ENCODE measurements at places on chromosomes 11 and 22.

DNA sequence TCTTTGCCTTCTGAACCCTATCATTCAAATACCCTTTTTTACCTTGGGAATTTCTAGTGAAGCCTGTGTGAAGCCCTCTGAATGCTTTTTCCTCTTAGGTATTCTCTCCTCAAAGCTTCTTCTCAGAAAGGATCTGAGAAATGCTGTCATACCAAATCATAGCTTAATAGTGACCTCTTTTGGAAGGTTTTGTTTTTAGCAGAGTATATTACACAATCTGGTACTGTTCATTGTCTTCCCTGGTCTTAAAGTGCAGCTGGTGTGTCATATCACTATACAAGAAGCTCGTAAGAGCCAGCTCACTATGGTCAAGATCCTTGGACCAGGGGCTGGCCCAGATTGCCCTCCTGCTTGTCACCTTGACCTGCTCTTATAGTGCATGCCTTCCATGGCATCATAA, 204.4 kb upstream of the ANO5 start:
- peak; percentile 7 for DNase-seq

DNA sequence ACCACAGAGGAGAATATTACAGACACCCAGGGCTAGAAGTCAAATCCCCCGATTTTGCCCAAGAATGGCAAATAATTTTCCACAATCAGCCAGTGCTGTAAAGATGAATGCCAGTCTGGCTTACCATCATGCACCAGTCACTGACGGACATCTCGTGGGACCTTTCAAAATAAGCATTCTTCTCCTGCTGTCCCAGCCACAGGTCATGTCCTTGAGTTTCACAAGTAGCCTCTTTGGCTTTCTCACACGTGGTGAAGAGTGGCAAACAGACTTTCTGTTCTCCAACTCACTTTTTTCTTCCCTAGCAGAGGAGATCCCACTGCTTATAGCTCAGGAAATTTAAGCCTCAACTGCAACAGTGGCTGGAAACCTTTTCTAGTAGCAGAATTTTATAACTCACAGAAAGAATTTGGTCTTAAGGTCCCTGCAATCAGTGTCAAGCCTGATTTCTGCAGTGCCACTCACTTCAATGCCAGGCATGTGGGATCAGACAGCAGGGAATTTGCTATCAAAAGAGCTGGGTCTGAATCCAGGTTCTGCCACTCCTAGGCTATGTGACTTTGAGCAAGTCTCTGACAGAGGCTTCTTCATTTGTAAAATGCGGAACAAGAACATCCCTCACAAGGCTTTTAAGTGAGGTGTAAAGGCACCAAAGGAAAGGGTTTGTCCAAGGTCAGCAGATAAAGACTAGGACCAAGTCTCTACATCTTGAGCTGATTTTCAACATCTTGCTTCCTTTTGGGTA, 3.6 kb downstream of the PIK3IP1 start:
- DNase-seq = no peak

DNA sequence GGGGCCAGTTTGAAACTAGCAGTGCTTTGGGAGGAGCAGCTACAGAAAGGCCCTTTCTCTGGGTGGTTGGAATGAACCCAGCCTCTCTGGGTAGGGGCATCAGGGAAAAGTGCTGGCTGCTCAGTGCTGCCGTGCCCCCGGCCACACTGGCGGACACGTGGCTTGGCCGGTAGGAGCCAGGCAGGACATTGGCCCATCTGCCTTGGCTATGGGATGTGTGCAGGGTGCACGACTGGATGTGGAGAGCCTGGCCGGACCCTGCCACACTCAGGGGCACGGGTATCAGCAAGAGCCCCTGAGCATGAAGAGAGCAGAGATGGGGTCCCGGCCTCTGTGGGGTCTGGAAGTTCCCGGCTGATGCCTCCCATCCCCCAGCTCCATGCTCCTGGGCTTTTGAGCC, 46.6 kb downstream of the TPCN2 start:
- no peak for DNase-seq

DNA sequence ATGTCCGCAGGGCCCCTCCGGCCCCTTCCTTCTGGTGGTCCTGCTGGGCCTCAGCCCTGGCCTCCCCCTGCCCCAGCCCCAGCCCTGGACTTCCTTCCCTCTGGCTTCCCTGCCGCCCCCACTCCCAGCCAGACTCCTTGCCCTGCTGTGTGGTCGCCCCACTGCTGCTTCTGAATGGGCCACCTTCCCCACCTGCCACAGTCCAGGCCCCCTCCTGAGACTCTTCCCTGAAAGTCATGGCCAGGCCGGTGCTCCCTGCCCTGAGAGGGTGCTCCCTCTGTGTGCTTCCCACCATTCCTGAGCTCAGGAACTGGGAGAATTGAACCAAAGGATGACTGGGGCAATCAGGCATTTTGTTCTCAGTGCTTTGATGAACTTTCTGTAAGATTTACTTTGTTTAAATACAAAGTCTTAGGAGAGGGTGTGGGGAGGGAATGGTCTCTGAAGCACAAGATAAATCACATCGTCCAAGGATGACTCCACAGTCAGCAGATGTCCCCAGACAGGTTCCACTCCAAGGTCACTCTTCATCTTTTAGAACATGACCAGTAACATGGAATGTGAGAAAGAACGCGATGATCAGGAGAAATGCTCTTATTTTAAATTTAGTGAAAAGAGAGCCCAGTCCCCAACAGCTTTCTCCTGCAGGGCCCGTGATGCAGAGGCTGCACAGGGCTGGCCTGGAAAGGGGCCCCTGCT, 774 bp downstream of the APOBEC3D start:
- no peak for DNase-seq

DNA sequence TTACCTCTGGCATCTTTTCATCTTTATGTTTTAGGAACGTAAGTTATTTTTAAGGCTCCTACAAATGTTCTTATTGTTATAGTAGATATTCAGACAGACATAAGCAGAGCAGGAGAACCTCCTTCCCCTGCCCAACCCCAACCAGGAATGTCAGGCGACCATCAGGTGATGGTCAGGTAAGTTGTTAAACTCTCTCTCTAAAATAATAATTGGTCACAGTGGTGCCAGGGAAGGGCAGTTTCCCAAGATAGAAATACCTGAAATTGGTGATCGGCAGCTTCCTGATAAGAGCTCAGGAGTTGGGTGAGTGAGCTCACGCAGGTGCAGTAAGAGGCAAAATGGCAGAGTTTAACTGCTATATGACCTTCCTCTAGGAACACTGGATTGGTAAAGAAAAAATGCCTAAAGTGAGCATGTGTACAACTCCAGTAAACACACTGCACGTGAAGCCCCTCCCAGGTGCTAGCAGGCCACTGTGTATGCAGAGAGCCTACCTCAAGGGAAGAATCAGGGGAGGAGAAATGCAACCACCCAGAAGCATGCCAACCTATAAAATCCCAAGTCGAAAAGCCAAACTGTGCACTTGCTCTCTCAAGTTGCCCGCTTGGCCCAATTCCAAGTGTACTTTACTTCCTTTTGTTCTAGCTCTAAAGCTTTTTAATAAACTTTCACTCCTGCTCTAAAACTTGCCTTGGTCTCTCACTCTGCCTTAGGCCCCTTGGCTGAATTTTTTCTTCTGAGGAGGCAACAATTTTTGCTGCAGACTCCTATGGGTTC, 273.9 kb downstream of the SBF2 start:
- DNase-seq = no peak

- no peak for DNase-seq
Measured at GRCh38 chr11:1847926-1848639, 4.8 kb upstream of the LSP1 start.

GRCh38 chr11:68214173-68215086, 1.3 kb upstream of the KMT5B start:
- DNase-seq = peak; percentile 25

DNA sequence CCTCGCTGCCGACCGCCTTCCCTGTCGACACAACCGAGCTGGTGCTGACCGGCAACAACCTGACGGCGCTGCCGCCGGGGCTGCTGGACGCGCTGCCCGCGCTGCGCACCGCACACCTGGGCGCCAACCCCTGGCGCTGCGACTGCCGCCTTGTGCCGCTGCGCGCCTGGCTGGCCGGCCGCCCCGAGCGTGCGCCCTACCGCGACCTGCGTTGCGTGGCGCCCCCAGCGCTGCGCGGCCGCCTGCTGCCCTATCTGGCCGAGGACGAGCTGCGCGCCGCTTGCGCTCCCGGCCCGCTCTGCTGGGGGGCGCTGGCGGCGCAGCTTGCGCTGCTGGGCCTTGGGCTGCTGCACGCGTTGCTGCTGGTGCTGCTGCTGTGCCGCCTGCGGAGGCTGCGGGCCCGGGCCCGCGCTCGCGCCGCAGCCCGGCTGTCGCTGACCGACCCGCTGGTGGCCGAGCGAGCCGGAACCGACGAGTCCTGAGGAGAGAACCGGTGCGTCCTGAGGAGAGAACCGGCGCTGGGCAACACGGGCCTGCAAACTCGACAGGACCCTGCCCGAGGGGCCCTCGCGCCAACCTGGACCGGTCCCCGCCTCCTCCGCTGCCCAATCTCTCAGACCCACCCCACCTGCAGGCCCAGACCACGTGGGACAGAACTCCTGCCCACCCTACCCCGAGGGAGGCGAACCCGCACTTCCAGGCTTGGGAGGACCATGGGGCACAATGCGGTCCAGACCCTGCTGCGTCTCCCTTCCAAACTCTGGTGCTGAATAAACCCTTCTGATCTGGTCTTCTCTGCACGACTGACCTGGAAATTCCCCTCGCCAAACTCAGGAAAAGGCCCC, 866 bp downstream of the GP1BB start:
- DNase-seq = no peak
